NCI-H2081 treated with DMSO at 0.1 percent for 48 hours (cell line): ENCODE measurements at places on chromosomes 13 and 19.

GRCh38 chr19:31648347-31648746 is 299.1 kb upstream of the TSHZ3 start:
- no peak for DNase-seq

DNA sequence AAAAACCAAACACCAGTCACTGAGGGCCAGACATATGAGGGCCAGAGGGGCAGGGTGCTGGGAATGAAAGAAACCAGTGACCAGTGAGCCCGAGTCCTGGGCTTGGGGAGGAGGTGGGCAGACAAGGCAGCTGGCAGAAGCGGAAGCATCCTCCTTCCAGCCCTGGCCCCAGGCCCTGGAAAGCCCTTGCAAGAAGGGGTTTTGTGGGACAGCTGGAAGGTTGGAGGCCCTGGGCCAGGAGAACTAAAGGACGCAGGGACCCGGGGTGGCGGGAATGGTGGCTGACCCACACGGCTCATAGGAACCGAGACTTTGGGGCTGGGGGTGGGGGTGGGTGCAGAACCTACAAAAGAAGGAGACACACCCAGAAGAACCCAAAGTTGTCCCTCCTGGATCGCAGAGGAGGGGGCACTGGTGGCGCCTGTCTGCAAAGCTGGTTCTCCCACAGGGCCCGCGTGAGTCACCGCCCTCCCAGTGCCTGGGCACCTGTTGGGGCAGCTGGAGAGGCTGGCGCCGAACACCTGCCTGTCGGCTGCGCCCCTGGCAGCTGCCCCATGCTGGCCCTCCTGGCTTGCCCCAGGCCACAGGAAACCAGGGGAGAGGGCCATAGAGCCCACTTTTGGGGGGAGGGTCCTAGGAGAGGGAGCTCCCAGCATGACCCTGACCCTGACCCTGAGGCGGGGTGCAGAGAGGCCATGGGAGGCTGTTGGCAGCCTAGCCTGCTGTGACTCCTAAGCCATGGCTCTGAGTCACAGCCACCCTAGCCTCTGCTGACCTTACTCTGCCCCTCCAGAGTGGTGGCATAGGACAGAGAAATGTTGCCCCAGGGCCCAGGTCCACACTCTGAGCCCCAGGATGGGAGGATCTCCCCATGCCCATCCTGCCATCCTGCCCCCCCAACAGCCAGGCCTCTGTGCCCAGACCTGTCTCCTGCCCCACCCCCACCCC is 802 bp downstream of the DMPK start:
- DNase-seq: peak; percentile 17

- no peak for DNase-seq
These were observed 122.9 kb downstream of the URI1 start for GRCh38 chr19:30064771-30065494.

- DNase-seq: no peak
These were observed 2.7 kb upstream of the RASAL3 start for GRCh38 chr19:15466851-15467733.

- DNase-seq: no peak
These were observed 14.7 kb upstream of the USP12 start for GRCh38 chr13:27186295-27186694.

DNA sequence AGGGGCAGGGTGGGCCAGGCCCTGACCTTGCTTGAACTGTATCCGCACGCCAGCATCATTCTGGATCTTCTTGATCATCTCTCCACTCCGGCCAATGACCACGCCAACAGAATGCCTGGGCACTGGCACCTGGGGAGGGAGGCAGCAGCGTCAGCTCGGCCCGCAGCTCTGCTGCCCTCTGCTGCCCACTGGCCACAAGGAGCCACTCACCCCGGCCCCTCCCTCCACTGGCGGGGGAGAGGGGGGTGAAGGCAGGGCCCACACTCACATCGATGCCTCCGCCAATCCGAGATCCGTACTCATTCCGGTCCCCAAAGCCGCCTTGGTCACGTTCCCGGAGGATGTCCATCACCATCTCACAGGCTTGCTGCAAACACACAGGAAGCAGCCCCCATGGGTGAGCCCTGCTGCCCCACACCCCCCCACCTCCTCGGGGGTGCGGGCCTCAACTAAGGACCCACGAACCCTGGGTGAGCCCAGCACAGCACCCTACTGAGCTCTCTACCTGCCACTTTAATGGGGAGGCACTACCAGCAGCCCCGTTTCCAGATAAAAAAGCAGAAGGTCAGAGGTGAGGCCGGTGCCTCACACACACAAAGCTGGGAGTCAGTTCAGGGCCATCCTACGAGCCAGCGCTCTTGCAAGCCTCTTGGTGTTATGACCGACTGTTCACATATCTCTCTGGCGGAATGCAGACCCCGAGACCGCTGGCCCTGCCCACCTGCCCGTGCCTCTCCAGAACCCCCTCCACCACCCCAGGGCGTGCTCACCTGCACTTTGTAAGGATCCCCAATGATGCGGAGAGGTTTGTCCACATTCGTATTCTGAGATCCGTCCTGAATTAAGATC is 6.7 kb downstream of the KHSRP start:
- no peak for DNase-seq

- DNase-seq: no peak
These were observed 12.5 kb downstream of the SAFB start for GRCh38 chr19:5635427-5635826.

DNA sequence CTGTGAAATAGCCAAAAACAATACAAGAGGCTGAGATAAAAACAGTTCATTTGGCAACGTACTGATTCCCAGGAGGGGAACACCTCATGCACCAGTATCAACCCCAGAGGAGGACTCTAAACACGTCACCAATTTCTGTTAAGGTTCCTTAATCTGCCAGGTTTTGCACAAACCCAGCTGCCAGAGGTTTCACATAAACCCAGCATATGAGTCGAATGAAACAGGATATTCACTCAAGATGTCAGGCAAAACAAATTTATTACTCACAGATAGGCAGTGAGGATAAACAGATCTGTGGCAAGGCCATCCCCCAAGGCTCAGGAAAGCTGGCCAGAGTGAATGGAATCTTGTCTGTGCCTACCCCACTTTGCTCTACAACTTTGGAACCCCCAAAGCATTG is 210.9 kb downstream of the GPC5 start:
- no peak for DNase-seq

DNA sequence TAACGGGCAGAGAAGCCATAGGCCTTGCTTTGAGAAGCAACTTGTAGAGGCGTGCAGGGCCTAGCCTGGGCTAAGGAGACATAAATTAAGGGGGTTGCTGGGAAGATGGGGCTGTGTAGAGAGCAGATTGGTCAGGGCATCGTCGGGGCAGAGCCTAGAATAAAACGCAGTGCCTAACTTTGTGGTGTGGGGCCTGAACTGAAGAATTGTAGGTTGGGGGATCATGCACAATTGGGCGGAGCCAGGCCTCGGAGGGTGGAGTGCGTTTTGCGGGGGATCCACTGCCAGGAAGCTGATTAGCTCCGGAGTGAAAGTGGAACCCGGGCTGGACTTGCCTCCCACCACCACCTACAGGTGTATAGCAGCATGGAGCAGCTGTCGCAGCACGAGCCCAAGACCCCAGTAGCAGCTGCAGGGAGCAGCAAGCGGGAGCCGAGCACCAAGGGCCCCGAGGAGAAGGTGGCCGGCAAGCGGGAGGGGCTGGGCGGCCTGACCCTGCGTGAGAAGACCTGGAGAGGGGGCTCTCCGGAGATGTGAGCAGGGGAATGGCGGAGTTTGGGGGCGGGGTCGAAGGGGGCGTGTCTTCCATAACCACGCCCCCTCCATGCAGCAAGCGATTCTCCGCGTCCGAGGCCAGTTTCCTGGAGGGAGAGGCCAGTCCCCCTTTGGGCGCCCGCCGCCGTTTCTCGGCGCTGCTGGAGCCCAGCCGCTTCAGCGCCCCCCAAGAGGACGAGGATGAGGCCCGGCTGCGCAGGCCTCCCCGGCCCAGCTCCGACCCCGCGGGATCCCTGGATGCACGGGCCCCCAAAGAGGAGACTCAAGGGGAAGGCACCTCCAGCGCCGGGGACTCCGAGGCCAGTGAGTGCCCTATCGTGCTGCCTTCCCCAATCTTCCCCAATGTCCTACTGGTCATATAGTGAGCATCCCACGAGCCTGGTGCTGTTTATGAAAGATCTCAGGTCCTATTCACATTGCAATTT is 13.8 kb downstream of the DNASE2 start:
- no peak for DNase-seq

DNA sequence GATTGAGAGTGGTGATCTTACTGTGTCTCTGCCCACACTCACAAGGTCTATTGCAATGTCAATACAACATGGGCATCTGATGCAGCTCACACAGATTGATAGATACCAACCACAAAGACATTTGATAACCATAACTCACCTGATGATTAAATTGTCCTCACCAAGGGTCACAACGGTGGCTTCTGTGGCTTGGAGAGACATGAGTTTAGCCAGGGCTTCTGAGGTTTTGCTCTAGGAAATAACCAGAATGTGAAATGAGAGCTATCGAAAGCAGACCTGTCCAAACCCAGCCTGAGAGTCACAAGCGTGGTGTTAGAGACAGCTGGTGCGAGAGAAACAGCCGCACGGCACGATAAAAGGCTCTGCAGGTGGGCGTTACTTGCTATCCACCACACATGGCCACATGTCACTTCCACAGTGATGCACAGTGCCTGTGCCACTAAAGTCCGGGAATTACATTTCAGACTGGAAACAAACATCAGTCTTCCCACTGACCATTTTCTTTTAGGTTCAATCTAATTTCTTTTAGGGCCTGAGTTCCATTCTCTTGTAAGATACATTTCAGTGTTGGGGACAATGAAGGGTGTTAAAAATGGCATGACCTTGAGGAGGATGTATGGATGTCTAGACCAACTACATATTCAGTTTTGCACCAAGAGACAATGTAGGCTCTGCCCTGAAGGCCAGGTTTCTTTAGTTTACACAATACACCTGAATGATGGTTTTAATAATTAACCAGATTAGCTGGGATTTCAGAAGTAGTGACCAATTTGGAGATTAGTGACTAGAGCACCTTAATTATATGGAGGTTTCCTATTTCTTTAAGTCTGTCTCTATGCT is 53.7 kb downstream of the ATP7B start:
- DNase-seq: no peak

DNA sequence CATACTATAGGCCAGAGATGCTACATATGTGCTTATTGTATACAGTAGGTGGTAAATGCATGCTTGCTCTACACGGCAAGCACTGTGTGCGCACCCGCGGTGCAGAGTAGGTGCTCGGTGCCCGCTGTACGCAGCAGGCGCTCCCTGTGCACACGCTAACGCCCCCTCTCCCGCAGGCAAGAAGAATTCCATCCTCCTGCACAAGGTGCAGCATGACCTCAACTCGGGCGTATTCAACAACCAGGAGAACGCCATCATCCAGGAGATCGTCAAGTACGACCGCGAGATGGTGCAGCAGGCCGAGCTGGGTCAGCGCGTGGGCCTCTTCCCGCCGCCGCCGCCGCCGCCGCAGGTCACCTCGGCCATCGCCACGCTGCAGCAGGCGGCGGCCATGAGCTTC is 17.7 kb downstream of the POLRMT start:
- DNase-seq: no peak

DNA sequence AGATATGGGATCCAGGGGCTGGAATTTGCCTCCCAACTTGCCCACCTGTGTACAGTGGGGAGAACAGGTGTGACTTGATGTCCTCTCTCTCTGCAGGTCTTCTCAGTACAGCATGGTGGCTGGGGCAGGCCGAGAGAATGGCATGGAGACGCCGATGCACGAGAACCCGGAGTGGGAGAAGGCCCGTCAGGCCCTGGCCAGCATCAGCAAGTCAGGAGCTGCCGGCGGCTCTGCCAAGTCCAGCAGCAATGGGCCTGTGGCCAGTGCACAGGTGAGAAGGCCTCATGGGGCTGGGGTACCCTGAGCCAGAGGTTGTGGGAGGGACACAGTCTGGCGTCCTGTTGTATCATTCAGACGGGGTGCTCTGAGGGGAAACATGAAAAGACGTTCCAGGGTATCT is 3.0 kb downstream of the LENG8 start:
- no peak for DNase-seq

DNA sequence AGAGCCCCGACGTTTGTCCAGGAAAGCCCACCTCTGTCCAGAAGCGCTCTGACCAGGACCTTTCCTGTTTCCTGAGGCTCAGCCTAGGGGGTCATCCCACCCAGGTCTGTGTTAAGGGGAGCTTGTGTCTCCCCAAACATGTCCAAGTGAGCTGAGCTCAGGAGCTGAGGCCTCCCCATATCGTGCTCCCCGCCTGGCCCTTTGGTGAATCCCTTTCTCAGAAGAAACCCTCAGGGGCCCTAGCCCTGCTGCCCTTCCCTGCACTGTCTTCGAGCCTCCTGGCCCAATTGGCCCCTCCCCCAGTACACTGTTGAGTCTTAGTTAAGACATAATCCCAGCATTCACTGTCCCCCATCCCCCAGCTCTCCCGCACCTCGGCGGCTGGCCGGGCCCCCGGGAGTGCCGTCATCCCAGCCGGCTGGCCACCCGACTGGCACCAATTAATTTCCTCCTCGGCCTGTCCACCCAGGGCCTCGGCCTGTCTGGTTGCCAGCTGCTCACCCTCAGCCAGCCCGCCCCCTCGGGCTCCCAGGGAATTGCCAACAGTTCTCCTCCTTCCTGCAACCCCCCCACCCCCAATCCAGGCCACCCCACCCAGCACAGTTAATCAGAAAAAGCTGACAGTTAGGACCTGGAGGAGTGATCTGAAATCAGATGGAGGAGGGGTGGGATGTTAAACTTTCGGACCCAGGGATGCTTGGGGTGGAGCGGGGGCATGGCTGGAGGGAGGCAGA is 13.6 kb downstream of the IER2 start:
- no peak for DNase-seq
